NCI-H82 (cell line): ENCODE measurements at places on chromosomes 4 and X.
A peak's percentile ranks its signal among the peaks of the same experiment; 100 is the strongest.

DNA sequence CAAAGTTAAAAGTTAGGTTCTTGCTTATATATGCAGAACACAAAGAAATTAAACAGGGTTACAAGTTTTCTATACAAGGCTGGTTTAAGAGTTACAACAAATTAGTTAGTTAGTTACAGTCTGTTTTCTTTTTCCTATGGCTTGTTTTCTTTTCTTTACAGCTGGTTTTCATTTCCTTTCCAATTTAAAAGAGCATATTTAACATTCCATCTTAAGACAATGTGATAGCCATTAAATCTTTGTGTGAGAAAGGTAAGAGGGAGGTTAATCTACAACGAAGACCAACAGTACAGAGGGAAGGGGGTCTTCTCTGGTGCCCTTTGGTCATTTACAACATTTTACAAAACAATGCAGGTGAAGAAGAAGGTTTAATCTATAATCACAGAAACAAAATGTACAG is 290.6 kb downstream of the ZNF674 start:
- DNase-seq = no peak

DNA sequence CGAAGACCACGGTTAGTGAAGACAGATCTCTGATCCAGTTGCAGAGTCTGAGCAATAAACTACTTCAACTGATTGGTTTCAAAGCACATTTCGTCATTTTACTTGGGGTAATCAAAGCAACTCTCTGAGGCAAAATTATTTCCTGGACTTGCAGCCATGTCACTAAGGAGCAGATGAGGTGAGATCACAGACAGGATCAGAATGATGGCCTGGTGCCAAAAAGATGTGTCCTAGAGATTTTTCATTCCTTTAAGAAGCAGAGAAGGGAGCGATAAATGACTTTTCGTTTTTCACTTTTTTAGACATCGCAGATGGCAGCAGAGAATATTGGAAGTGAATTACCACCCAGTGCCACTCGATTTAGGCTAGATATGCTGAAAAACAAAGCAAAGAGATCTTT is 83.9 kb downstream of the PTTG2 start:
- peak; percentile 17 for DNase-seq

- no peak for DNase-seq
Measured at GRCh38 chr4:86026720-86027119, 333.1 kb downstream of the MAPK10 start.

- no peak for DNase-seq
Measured at GRCh38 chrX:140157611-140158010, 192.3 kb upstream of the CXorf66 start.

GRCh38 chrX:121987163-121987562 is 939.8 kb downstream of the GLUD2 start:
- no peak for DNase-seq

DNA sequence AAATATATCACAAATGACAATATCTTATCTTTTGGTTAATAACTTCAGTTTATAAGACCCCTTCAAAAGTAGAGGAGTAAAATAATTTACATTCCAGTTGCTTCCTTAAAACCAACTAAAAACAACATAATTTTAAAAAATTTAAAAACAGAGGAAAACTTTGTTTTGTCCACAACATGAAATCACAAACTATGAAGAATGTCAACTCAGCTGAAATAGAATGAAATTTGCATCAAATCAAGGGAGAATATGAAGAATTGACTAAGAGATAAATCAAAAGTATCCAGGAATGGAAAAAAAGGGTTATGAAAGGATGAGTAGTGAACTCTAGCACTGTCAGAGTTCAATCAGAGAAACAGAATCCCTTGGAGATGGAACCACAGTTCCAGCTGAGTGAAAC is 2.2 kb upstream of the YY2 start:
- no peak for DNase-seq

GRCh38 chr4:150799207-150799606 is 215.9 kb downstream of the LRBA start:
- DNase-seq = no peak

DNA sequence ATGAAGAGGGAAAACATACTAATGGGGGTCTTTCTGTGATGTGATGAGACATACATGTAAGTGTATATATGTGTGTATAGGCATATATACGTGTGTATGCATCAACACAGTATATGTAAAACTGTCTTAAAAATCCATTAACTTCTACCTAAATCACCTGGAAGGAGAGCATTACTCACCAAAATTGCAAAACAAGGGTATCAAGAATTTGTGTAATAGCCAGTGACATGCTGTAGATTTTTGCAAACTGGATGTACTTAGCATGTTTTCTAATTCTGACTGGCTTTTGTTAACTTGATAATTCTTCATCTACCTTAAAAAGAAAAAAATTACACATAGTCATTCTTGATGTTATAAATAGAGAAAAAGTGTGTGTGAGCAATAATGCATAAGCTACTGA is 104.7 kb downstream of the PRRG1 start:
- DNase-seq = no peak

GRCh38 chr4:139501927-139502899 is 48.3 kb downstream of the RAB33B start:
- no peak for DNase-seq

DNA sequence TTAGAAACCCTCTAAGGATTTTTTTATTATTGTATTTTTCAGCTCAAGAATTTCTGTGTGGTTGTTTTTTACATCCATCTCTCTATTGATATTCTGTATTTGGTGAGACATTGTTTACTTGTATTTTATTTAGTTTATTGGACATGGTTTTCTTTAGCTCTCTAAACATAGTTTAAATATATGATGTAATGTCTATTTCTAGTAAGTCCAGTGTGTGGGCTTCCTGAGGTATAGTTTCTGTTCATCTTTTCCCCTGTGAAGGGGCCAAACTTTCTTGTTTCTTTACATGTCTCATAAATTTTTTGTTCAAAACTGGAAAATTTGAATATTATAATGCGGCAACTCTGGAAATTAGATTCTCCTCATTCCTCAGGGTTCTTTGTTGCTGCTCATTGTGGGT is 28.2 kb upstream of the ATRX start:
- DNase-seq = no peak

DNA sequence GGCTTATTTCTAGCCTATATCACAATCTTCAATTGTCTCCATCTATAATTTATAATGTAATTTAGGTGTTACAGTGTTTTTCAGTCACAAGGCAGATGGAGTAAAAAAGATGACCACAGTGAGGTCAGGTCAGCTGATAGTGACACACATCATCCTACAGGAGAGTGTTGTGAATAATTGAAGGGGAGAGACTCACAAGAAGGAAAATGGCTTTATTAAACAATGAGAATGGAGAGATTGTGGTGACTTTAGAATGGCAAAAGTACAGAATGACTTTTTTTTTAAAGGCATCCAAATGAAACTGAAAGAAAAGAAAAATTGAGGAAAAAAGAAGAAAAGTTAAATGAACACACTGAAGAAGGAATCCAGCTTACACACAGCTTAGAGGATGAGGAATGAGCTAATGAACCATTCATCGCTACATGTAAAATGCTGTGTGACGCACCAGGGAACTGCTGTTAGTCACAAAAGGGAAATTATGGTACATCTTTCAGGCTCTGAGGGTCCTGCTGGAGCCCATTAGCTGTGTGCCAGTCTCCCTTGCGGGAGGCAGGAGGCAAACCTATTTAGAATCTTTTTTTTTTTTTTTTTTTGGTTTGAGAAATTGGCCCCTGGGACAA is 56.6 kb downstream of the SPRY1 start:
- no peak for DNase-seq

DNA sequence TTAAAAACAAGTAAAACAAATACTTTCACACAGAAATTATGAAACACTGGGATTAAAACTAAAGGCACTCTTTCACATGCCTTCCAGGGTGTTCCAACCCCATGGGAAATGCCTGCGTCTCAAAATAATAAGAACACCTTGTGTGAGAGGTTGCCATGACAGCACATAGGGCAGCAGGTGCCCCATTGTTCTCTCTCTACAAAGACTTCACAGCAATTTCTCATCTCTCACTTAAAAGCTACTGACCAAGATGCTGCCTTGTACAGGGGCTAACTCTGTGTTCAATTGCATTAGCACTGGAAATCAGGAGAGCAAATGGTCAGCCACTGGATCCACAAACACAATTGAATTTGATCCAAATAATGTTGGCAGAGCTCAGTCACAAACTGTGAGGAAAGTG is 102.5 kb upstream of the GALNTL6 start:
- no peak for DNase-seq

DNA sequence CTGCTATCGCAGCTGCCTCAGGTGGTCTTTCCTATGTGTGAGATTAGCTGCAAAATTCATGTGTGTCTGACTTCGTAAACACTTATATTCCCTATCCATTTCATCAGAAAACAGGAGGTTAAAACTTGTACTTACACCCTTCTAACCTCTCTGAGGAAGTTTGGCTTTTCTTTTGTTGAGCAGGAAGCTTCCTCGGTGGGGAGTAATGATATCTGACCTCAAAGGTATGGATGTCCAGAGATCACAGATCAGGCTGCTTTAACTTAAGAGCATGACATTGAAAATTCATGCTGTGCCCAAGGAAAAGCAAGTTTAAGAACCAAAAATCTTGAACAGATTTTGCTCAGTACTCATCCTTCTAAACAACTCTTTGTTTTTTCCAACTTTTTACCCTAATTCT is 429.1 kb downstream of the STIM2 start:
- DNase-seq = no peak

DNA sequence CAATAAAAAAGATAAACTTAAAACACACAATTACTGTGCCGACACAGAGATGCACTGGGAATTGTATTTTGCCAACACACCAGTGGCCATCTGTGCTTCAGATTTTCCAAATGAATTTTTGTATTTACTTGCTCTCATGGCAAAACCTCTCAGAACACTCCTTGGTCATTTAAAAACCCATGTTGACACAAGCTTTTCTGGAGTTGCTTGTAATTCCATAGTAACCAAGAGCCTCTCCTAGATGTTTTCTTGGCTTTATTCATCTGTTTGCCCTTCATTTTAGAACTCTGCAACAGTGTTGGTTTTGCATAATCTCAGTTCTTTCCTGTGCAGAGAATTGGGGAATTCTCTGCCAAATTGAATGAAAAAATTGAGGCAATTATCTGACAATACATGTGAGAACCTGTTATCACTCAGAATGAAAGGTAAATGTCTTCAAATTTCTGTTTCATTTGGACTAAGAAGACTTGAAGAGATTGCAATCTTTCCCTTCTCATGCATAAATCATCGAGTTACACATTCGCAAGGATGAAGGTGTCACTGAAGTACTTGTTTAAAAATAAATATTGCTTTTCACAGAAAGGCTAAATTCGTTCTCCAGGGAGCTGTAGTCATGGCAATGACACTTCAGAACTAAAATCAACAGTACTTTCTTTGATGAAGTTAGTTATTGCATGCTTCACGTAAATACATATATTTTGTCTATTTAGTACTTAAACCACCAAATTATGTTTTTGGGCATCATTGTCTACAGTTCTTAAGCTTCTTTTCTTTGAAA is 301.8 kb upstream of the CTSO start:
- no peak for DNase-seq

- no peak for DNase-seq
Measured at GRCh38 chr4:38980903-38981676, 51.1 kb downstream of the TMEM156 start.

GRCh38 chrX:682892-683291 is 52.3 kb downstream of the SHOX start:
- no peak for DNase-seq

GRCh38 chr4:26320538-26321372 is at the start of gene RBPJ:
RBPJ (plus strand) TSS chr4:26321014; CDS start chr4:26321029, 15 bp downstream.
- peak; percentile 97 for DNase-seq

GRCh38 chrX:118521435-118521834 is 25.8 kb downstream of the DOCK11 start:
- DNase-seq = no peak

GRCh38 chr4:15031993-15032675 is 29.9 kb downstream of the CPEB2 start:
- DNase-seq = no peak

DNA sequence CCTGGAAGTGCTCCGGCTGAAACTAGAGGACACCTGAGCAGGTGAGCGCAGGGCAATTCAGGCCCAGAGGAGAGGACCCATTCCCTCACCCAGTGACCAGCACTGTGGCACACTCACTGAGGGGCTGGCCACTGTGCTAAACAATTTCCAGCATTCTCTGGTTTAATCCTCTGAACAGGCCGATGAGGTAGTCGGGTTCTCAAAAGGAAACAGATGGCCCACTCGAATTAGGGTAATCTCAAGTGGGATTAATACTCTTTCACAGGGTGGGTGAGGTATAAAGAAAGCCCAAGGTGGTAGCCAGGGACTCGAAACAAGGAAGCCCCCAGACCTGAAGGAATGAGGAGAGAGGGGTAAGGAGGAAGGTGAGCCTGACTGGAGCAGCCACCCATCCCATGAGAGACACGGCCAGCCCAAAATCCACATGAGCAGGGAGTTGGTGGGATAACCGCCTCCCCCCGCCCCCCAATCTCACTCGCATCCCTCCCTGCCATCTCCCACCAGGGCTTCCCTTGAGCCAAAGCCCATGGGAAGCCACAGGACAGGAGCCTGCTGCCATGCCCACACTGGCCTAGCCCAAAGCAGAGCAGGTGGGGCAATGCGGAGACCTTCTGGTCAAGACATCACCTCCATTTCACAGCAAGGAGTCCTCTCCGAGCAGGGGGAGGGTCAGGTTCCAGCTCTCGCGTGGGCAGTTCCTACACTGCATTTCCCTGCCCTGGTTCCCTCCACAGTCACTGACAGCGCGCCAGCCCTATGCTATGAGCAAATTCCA is 55.0 kb downstream of the SH3KBP1 start:
- DNase-seq = peak; percentile 94

GRCh38 chr4:78818530-78819079 is 42.5 kb downstream of the BMP2K start:
- DNase-seq = no peak

- no peak for DNase-seq
Measured at GRCh38 chrX:69228732-69229131, 63.5 kb upstream of the PJA1 start.

- DNase-seq = peak; percentile 30
Measured at GRCh38 chr4:183099537-183100297, 660 bp downstream of the WWC2 start.

GRCh38 chr4:155795991-155796390 is 37.2 kb downstream of the GUCY1B1 start:
- peak; percentile 26 for DNase-seq

DNA sequence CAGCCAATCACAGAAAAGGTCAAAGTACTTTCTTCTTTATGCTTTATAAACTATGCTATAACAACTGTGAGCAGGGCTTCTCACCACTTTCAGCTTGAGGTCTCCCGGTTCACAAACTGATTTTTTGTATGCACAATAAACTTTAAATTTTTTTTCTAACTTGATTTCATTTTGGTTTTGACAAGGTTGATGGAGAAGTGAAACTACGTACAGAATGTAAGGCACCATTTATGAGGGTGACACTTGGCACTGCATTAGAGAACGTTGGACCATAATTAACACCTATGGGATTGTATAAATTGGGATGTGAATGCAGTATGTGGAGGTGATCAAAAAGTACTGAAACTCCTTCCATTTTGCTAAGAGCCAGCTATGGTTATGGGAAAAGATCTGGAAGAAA is 857.9 kb upstream of the HTR2C start:
- DNase-seq = no peak

GRCh38 chr4:37762294-37762990 is 64.0 kb upstream of the PGM2 start:
- peak; percentile 10 for DNase-seq

- no peak for DNase-seq
Measured at GRCh38 chr4:70715097-70715496, 6.7 kb upstream of the RUFY3 start.
